Common myeloid progenitor, CD34-positive (primary cell): ENCODE measurements at places on chromosomes 12 and 14.

- DNase-seq: peak; percentile 67
These were observed 8.1 kb upstream of the ADCY6 start for GRCh38 chr12:48796976-48797375.

GRCh38 chr14:31080056-31080455 lies 53.9 kb upstream of the STRN3 start:
- DNase-seq: no peak

- peak; percentile 8 for DNase-seq
These were observed 90.8 kb downstream of the SLCO1B1 start for GRCh38 chr12:21221778-21222177.

DNA sequence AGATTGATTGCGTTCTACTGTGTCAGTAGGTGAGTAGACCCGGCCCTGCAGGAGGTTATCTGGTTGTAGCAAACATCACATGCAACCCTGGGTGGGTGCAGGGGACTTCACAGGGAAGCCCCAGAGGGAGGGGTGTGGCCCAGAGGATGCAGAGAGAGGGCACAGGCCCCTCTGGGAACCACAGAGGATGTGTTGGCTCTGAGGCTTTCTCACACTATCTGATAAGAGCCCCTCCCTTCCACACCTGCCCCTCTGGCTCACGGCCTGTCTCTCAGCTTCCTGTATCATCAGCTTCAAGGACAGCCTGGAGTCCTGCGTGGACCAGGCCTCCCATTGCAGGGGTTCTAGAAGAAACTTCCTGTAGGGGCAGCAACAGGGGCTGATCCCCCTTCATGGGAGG lies 101.9 kb downstream of the RIN3 start:
- peak; percentile 82 for DNase-seq

DNA sequence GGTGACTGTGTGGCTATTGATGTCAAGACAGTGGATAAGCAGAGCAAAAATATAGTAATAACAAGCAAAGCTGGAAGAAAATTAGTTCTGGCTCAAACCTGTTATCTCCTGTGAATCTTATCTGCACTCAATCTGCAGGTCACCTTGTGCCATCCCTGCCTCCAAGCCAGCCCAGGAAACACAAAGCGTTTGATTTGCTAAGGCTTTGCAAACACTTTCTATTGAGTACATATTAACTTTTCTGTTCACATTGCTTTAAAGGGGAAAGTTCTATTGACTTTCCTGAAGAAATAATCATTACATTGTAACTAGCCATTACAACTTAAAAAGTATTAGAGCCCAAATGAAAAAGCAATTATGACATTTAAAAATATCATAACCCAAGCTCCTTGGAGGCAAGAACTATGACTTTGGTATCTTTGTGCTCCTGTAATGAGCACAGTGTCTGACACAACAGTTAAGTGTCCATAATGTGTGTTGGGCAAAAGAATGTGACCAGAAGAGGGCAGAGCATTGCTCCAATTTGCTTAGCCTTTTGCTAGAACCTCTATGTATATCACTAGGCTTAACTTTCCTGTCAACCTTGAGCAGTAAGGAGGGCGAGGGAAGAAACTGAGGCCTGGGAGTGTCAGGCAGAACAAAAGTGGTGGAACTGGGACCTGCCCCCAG lies 24.7 kb downstream of the SERPINA3 start:
- DNase-seq: no peak

GRCh38 chr12:91133871-91134270 lies 22.6 kb upstream of the LUM start:
- DNase-seq: no peak

DNA sequence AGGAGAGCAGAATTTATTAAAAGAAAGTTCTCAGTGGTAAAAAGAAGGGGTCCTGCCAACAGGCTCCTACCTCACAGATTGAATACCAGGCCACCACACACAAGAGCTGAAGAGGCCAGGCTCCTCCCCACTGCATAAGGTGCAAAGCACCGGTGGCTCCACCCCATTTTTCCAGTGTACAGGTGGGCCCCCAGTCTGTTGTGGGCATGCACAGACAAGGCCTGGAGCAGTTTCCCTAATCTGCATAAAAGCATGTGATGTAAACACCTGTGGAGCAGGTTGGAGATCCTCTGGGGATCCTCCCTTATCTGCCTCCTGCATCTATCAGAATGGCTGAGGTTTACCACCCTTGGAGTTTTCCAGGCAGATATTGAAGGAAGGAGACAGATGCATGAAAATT lies 45.7 kb upstream of the PDZRN4 start:
- DNase-seq: no peak

DNA sequence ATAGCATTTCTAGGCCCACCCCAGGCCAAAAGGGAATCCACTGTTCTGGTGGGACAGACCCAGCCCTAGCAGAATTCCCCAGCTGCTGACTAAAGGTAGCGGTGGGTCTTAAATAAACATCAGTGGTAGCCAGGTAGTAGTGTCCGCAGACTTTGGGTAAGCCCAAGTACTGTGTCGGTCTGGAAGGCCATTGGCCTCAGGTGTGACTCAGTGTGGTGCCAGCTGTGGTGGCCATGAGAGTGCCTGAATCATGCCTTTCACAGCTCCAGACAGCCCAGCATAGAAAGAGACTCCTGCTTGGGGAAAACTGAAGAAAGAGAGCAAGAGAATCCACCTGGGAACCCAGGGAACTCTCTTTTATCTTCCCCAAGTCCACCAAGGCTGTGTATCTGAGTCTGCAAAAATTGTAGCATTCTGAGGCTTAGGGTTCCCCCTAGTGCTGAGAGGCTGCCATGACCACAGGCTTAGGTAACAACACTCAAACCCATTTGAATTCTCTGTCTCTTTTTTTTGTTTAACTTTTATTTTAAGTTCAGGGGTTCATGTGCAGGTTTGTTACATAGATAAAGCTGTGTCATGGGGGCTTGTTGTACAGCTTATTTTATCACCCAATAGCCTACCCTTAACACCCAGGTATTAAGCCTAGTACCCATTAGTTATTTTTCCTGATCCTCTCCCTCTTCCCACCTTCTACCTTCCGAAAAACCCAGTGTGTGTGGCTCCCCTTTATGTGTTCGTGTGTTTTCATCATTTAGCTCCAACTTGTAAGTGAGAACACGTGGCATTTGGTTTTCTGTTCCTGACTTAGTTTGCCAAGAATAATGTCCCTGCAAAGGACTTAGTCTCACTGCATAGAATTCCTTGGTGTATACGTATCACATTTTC lies 16.7 kb upstream of the CD163L1 start:
- DNase-seq: peak; percentile 70

GRCh38 chr12:132572106-132572505 lies 38.3 kb downstream of the LRCOL1 start:
- DNase-seq: no peak

DNA sequence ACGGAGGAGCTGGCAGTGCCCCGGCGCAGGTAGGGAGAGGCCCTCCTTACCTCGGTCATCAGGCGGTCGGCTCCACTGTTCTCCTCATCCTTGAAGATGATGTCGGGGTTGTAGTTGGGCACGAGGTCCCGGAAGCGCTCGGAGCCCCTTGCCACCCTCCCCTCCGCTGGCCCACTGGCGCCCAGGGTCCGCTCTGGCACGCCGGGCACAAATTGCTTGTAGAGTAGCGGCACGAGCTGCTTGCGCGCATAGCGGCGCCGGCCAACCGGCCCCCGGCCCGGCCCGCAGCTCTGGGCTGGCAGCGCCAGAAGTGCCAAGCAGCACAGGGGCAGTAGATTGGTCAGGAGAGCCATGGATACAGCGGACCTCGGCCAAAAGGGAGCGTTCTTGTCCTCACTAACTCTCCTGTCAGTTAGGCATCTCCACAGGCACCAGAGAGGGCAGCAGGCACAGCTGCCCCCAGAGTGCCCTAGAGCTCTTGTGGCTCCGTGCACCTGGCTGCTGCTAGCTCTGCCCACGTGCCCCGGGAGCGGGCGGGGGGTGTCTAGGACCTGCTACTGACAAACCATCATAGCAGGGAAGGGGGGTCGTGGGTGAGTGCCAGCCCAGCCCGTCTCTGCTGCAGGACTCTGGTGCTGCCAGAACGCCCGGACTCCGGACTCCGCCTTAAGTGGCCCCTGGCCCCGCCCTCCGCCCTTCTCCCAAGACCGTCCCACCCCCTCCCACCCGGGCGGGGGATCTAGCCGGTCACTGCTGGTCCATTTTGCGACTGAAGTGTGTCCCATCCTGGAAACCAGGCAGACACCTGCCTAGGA lies at the start of gene DHH:
Gene DHH, minus strand, starts transcription at position 642 of the 815 bp plus-strand sequence. Its CDS starts 289 bp downstream, at position 353.
- peak; percentile 48 for DNase-seq

DNA sequence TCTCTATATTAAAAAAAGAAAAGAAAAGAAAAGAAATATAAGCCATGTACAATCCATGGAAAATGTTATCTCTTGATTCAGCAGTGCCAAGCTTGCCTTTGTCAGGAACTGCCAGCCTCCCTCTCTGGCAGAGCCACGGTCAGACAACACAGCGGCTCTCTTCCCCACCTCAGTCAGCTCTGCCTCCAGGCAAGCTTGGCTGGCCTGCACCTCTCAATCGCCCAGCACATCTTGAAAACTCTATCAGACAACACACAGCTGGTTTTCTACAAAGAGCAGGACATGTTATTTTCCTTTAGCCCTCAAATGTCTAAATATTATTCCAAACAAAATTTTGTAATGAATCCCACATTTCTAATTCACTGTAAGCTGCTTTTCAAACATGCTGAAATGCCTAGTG lies 20.0 kb upstream of the GCH1 start:
- DNase-seq: no peak

DNA sequence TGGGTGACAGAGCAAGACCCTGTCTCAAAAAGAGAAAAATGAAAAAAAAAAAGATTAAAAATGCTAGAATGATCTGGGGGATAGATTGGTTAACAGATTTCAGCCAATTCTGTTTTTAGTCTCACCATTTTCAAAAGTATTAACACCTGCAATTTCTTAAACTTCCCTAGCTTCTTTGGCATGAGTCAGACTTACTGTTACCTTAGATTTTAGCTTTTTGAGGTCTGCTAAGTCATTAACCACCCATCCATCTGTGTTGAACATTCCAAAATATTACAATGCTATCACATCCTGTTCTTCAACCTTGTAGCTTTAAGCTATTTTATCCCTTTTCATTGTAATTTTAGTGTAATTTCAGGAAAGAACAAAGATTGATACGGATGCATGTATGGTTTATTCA lies 59.3 kb downstream of the PPP1R13B start:
- DNase-seq: peak; percentile 2

DNA sequence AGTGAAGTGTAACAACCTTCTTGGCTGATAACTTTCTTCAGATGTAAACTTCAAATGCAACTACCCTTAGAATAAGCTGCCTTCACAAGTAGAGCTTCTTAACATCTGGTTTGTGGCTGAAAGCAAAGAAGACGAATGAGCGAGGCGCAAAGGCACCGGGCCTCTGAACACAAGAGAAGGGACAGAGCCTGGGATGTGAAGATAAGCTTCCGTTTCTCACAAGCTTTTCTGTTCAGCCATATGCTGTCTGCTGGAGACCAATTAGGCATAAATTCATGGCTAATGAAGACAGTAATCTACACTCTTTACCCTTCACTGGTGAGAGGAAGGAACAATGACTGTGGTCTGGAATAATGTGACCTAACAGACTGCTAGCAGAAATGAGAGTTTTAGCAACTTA lies 195.2 kb downstream of the ATXN7L3B start:
- DNase-seq: peak; percentile 57

DNA sequence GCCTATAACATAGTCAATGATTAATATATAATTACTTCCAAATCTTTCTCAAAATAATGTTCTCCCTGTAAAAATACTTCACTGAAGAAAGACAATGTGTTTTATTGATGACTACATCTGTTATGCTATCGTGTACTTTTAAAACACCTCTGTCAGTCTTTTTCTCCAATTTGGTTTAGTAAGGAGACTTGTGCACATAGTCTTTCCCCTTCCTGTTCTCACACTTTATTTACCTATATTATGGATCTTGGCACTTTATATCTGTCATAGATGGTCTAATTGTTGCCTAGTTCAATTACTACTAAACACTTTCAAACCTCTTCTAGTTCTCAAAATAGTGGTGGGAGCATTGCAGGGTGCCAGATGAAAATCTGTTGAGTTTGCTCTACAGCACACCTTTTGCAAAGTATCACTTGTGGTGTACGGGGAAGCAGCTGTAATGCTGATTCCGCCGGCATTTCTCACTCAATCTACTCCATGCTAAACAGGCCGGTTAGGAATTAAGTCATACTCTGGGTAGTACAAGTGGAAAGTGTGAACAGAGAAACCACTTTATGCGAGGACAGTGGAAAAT lies 1.1 kb upstream of the INSM2 start:
- peak; percentile 25 for DNase-seq

GRCh38 chr14:100424504-100425428 lies 101.6 kb downstream of the SLC25A47 start:
- no peak for DNase-seq

- DNase-seq: no peak
These were observed 1.4 kb downstream of the BMP4 start for GRCh38 chr14:53955229-53955556.

GRCh38 chr14:71620401-71620800 lies 311.8 kb upstream of the RGS6 start:
- no peak for DNase-seq

DNA sequence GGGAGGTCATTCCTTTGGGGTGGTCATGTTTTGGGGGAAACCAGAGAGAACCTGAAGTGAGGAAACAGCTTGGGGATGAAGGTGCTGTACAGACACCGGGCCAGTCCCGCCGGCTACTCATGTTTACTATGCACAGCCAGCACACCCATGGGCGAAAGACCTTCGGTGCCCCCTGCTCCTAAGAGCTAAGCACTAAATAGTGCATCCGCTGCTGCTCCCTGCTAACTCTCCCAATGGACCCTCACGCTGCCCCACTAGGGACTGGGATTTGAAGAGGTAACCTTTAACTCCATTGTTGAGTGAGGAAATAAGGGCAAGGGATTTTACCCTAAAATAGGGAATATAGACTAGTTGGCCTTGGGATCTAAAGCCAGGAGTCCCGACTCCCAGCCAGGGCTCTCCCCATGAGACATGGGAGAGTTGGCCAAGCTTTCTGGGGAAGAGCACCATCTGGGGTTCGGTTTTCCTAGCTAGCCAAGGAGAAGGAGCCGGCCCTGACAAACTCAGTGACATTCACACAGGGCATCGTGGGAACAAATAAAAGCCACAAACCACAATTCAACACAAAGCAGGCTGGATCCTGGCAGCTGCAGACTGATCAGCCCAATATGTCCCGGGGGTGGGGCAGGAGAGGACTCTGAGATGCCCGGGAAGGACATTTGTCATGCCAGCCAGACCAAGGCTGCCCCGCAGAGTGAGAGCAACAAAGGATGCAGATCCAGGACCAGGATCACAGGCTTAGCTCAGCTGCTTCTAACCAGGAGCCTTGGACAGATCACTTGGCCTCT lies 91.7 kb downstream of the SINHCAF start:
- DNase-seq: no peak

- DNase-seq: no peak
These were observed 28.4 kb downstream of the SLC7A8 start for GRCh38 chr14:23154964-23155587.

- no peak for DNase-seq
These were observed 265.5 kb upstream of the GRIP1 start for GRCh38 chr12:66944365-66944764.

- DNase-seq: no peak
These were observed 4.5 kb downstream of the CYP46A1 start for GRCh38 chr14:99688629-99689028.

GRCh38 chr14:99772371-99773283 lies 20.6 kb upstream of the EML1 start:
- DNase-seq: no peak

- DNase-seq: no peak
These were observed 2.1 kb downstream of the MAP1LC3B2 start for GRCh38 chr12:116561181-116561821.

- DNase-seq: no peak
These were observed 70.0 kb downstream of the GALNT9 start for GRCh38 chr12:132259364-132259871.
